ENCODE measurements at places on chromosomes 16 and 17.

DNA sequence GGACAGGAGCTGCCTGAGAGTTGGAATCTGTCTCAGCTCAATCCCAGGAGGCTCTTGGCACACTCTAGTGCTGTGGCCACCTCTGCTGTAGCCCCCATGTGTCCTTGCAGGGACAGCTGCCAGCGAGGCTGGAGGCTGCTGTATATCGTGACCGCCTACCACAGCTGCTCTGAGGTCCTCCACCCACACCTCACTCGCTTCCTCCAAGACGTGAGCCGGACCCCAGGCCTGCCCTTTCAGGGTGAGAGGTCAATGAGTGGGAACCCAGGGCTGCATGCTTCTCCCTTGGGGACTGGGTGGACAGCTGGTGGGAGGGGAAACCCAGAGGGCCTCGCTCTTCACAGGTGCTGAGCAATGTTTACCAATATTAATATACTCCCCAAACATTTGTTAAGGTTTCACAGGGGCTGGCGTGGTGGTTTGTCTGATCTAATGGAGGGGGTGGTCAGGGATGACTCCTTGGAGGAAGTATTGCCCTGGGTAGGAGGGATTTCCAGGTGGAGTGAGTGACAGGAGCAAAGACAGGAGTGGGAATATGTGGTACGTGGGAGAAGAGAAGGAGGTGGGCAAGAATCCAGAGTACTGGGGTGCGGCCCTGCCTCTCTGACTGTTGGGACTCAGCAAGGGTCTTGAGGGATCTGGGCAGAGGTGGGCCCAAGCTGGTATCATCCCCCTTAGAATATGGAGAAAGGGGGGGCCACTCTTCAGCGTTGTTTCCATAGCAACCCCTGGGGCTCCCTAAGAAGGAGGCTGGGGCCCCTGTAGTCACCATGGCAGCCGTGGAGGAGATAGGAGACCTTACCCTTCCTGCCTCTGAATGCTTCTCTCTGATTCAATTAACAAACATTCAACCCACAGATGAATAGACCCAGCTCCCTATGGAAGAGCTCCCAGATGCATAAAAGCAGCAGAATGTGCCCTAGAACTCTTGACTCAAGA, 22.2 kb upstream of the ALKBH5 start:
- DNase-seq, result no peak

GRCh38 chr17:76421044-76421407, 31.9 kb downstream of the UBE2O start:
- no peak for DNase-seq

- no peak for DNase-seq
Measured at GRCh38 chr16:27398894-27399853, 2.8 kb upstream of the IL21R start.

DNA sequence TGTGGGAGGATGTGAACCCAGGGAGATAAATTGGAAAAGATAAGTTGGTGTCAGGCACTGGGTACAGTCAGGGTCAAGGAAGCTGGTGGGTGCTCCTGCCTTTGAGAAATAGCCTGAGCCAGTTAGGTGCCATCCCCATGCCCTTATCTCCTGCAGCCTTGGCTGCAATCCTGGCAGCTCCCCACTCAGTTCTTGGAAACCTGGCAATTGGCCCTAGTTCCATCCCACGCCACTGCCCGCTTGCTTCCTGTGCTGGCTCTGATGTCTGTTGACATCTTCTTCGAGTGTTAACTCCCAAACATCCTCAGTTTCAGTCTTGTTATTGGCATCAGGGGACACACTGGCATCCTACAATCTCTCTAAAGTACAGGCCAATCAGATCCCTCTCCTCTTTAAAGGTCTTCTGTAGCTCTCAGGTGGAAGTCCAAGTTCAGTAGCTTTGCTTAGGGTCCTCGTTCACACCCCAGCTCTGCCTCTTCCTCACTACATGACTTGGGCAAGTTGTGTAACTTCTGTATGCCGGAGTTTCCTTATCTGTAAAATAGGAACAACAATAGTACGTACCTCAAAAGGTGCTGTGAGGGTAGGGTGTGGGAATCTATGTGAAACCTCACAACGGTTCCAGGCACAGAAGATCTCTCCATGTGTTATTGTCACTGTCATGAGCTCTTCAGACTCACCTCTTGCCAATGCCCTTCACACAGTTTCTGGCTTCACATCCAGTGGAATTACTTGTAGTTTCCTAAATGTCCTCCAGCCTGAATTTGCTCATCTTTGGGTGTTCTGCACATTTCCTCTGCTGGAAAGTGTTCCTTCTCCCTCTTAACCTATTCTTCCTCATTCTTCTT, 13.5 kb upstream of the PRKAR1A start:
- DNase-seq, result no peak

DNA sequence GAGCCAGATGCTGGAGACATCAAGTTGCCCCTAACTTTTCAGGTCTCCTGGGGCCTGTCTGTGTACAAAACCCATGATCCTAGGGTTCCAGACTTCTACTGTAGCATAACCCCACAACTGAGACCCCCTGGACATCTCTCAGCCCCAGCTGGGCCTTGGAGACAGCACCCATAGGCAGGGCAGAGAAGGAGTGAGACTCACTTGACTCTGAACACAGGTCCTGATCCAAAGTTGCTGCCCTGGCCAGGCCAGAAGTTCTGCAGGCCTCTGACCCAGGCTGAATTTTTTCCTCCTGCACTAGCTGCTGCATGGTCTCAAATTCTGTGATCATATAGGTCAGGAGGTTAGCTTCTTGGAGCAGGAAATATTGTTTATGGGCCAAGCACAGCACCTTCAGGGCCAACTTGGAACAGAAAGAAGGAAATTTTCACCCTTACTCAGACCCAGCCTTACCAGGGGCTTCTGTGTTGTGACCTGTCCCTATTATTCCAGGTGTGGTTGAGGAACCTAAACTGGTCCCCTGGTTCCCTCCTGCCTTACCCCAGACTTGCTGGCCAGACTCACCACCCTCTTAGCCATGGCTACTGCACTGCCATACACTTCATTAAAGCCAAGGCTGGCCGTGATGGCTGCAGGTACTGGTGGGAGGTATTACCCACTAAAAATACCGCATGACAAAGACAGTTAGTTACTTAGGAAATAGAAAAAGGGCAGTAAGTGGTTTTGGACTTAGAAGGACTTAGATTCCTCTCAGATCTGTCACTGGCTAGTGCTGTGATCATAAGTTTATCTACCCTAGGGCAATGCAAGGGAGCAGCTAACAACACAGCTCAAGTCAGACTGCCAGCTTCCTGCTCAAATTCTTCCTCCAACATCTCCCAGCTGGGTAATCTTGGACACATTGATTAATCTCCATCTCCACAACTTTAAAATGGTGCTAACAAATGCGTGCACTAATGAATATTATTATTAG, 2180.1 kb downstream of the TP53TG3F start:
- DNase-seq, result no peak

GRCh38 chr17:31559584-31560501, 168.4 kb downstream of the RAB11FIP4 start:
- DNase-seq, result no peak

DNA sequence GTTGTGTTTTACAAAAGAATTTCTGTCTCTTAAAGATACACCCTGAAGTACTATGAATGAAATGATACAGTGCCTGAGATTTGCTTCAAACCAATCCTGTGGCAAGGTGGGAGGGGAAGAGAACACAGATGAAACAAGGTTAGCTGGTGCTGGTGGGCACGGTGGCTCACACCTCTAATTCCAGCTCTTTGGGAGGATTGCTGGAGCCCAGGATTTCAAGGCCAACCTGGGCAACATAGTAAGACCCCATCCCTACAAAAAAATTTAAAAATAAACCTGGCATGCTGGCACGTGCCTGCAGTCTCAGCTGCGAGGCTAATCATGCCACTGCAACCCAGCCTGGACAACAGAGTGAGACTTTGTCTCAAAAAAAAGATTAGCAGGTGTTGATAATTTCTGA, 67.3 kb upstream of the FA2H start:
- DNase-seq, result no peak

- DNase-seq, result no peak
Measured at GRCh38 chr17:41975099-41976083, 8.8 kb downstream of the CNP start.

DNA sequence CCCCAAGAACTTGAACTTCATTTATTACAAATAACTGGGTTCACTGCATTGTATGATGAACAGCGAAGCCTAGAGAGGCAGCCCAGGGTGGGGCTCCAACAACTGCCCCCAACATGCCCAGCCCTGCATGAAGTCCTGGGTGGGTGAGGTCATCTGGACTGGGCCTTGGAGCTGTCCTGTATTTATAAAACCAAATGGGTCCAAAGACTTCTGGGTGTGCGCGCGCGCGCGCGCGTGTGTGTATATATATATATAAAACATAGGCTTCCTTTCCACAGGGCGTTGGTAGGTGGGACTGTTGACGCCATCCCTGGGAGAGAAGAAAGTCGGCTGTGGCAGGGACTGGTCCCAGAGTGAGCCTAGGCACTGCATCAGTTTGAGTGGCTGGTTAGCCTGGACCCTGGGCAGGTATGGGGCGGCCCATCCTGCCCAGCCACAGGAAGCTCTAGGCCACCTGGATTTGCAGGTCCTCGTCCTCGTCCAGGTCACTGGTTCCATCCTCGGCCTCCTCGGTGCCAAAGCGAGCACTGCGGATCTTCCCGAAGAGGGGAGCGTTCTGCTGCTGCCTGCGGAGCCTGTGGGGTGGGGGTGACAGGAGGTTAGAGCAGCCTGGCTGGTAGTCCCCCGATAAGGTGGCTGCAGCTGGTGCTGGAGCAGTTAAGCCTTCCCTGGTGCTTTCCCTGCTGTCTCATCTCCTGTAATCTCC, 23.9 kb downstream of the CCDC102A start:
- no peak for DNase-seq

- DNase-seq, result no peak
Measured at GRCh38 chr16:71345031-71345430, 13.5 kb upstream of the CALB2 start.

DNA sequence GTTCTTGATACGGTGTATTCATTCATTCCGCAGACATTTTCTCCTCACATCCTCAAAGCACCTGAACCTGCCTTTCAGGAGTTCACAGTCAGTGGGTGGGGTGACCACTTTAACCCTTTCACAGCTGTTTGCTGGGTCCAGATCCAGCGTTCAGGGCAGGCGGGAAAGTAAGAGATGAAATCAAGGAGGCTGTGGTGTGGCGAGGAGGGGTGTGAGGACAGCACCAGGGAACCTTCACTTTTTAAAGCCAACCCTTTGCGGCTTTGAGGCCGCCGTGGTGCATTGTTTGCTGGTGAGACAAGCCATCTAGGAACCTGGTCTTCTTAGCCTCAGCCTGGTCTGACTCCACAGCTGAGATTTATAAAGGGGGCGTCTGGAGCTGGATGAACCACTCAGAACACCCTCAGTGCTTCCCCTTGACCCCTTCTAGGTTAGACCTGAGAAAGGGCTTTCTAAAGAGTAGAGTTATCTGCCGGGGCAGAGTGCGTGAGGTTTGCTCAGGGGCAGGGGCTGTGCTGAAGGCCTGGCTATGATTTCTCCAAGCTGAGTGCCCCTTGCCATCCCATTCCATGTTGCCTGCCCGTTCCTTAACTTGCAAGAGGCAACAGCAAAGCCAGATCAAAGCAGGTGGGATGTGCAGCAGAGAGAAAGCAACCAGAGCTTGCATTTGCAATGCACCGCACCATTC, 933 bp downstream of the CCR7 start:
- no peak for DNase-seq

GRCh38 chr16:85470873-85471272, 142.2 kb upstream of the GSE1 start:
- no peak for DNase-seq

DNA sequence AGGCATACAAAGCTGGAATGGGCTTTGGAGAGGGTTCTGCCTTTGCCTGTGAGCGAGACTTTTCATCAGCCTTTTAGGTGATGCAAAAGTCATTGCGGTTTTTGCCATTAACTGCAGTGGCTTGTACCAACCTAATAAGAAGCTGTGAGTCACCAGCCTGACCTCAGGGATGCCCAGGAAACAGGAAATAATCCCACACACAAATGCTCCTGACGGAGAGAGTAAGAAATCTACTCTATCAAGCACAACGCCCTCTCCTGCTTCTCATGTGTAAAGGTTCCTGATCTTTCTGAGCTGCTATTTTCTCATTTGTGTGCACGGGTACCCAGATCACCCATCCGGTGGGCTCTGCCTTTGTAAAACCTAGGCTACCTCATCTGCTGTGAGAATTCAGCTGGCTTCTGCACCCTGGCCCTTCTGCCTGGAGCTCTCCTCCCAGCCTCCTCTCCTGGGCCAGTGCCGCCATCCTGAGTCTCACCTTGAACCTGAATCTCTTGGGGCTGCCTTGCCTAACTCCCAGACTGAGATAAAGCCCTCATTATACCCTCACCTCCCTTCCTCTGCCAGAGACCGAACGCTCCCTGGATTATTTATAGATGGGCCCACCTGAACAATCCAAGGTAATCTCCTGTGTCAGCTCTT, 299.7 kb downstream of the C16orf95 start:
- DNase-seq, result peak; percentile 29

DNA sequence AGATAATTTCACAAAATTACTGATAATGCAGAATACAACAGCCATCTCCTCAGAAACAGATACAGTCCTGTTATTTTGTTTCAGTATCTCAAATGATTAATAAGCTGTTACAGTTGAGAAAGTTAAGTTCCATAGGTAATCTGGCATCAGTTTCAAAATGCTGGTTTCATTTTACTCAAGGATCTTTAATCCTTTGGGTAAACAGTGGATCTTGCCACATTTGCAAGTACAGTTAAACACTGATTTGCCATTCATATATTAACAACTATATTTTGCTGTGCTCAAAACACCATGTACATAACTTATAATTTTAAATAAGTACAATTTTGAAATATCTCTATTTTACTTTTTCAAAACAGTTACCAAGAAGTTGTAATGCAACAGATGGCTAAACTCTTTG, 31.2 kb downstream of the RPGRIP1L start:
- DNase-seq, result no peak

DNA sequence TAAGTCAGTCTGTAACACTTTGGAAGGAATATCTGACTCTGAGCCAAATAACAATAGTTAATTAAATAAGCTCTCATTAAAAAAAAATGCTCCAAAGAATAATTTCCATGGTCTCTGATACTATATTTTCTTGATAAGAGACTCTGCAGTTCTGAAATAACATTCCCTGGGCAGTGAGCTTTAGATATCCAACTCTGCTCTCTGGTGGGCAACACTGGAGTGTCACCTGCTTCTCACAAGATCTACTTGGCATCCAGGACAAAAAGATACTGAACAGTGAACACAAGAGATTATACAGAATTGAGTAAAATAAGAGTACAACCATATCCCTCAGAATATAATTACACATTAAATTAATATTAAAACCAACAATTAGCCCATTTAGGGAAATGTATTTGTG, 13.7 kb downstream of the BLMH start:
- no peak for DNase-seq

DNA sequence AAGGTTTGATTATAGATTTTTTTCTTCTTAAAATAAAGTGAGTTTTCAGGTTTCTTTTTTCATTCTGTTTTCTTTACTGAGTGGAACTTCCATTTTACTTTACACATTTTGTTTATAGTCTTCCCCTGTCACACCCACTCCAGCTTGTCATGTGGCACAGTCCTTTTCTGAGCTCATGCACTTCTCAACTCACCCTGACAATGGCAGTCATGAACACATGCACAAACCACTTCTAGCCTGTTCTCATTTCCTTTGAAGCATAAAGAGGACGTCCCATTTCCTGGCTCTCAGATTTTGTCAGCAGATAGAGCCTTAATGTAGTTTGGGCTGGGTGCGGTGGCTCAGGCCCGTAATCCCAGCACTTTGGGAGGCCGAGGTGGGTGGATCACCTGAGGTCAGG, 168.0 kb downstream of the AHSP start:
- DNase-seq, result no peak
